ENCODE measurements at places on chromosomes 16 and 17.

DNA sequence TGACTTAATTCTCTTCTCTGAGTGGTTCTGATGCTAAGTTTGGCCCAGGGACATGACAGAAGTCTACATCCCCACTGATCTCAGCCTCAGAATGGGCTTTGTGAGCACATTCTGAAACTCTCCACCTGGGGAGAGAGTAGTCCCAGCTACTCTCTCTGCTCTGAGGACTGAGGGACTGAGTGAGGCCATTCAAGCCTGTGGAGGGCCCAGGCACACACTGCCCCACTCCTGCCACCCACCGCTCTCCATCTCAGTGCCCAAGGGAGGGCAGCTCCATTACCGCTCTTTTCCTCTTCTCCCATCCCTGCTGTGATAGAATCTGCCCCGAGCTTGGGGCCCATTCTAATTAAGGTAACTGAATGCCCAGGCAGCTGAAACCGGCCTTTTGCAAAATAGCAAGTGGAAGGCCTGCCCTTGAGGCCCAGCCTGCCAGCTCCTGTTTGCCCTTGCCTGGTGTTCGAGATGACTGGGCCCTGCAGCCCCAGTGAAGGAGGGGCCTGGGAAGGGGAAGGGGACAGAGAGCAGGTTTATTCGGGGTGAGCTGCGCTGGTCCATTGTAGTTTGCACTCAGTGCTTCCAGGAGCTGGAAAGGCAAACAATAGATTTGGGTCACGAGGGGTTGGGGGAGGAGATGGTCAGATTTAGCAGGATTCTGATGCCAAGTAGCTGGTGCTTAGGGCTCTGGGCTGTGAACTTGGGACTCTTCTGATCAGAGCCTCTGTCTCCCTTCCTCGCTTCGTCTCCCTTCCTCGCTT, 76.2 kb downstream of the RAB11FIP4 start:
- DNase-seq = no peak

GRCh38 chr16:23110257-23110899, 38.9 kb downstream of the USP31 start:
- DNase-seq = no peak

DNA sequence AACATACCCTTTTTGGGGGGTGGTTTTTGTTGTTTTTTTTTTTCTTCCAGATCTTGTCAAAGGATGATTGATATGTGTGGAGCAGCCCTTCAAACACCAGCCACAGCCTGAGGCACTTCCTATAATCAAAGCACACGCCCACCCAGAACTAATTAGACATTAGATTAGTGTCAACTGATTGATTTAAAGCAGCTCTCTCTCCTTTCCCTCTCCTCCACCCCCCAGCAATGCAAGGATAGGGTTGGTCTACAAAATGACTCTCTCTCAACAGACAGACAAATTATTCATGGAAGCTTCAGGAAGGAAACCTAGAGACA, 250.3 kb upstream of the SOX9 start:
- DNase-seq = no peak

GRCh38 chr17:19409509-19409908, 1.5 kb upstream of the RNF112 start:
- DNase-seq = no peak

GRCh38 chr16:16018705-16019104, 69.3 kb downstream of the ABCC1 start:
- DNase-seq = no peak

DNA sequence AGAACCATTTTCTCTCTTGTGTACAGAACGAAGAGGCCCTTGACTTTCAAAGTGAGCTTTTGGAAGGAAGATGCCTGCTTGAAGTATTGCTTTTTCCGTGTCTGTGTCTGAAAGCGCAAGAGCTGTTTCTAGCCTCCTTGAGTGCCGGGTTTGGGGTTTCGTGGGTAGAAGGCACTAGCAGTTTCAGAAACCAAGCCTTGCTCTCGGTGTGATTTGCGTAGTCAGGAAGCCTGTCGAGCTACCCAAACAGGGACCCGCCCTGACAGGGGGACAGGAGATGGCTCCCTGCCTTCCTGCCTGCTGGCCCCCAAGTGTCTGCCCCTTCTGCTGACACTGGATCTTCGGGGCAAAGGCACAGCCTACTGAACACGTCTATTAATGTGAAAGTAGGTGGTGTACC, 322.0 kb downstream of the MAF start:
- peak; percentile 20 for DNase-seq

GRCh38 chr16:26005336-26005735, 313.6 kb downstream of the HS3ST4 start:
- DNase-seq = no peak

DNA sequence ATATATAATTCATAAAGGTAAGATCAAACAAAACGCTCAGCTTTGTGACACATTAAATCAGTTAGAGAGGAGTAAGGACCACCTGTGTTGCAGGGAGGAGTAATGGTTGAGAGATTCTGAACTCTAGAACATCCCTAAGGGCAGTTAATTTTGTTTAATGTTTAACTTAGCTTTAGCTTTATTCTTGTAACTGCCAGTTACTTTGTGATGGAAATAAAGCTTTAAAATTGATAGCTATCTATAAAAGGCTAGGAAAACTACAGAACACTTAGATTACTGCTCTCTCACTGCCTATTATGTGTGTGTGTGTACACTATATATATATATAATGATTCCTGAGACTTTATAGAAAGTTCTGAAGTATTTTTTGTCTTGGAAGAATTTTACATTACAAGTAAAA, 37.8 kb downstream of the PTRH2 start:
- no peak for DNase-seq

All from activated T-cell treated with anti-CD3 and anti-CD28 coated beads for 1 hour (primary cell).